ENCODE measurements at places on chromosomes 11 and 22.

DNA sequence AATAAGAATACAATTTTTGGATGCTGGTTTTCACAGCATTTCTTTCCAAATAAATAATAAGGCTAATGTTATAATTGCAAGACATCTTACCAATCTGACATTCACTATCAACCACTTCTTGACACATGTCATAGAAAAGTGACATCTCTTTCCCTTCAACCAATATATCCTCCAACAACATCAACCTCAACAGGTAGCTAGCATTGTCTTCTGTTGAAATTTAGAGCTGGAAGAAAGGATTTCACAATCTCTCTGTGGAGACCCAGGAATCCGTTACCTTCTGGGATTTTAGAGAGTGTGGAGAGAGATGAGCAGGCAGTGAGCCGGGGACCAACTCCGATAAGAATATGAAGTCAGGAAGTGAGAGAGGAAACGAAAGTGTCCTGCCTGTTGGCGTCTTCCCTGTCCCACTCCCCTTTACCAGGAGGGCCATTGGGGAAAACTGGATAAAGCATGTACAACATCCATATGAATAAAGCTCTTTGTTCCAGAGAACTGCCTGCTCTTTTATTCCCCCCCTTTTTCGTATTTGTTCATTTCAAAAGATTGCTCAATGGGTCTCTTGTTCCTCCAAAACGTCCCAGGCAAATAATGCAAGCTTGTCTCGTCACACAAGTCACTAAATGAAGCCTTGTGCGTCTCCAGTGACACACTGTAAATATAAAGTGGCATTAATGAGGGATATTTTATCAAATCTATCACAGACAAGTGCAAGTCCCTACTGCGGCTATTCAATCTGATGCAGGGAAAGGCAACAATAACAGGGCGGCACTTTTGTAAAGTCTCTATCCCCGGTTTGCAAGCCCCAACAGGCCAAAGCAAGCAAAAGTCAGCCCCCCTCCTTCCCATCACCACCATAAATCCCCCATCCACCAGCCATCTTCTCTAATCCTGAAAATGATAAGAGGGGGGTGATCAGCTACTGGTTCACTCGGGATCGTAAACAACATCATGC lies 3.4 kb downstream of the CADM1 start:
- no peak for DNase-seq

DNA sequence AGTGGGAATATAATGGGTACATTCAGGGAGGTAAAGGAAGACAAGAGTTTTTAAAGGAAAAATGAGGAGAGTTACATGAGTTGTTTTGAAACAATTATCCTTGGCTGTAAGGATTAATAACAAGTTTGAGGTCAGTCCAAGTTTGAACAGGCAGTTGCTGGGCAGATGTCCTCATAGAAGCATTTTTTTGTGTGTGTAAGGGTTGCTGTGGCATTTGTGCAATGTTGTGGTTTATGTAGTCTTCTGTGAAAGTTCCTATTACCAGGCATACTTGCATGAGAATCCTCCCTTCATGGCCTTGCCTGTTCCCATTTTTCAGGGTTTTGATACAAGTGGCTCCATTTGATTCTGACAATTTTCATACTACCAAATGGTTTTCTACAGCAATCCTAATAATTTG lies 400.2 kb downstream of the KCNA4 start:
- no peak for DNase-seq

DNA sequence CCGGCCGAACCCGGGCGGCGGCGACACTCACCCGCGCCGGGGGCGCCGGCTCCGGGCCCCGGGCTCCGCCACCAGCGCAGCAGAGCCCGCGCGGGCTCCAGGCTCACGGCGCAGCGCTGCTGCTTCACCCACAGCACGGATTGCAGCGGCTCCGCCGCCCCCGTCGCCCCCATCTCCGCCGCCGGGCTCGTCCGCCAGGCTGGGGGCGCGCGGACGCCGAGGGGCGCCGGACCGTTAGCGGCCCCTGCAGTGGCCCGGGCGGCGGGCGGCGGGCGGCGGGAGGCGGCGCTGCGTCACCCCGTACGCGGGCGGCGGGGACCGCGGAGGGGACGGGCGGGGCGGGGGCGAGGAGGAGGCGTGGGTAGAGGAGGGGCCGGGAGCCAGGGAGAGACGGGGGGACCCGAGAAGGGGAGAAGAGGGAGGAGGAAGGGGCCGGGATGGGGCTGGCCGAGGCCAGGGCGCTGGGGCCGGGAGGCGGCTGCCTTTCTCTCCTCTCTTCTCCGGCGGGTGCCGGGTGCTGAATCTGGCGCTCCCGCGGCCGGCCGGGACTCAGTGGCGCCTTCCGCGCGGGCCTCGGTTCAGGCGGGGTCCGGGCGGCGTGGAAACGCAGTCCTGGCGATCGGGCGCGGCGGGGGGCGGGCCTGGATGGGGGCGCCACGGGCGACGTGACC lies at the start of gene CERK:
CERK (minus strand) TSS at position 277 of the 671 bp plus-strand sequence; CDS start at position 173, 104 bp downstream.
- DNase-seq, result no peak

DNA sequence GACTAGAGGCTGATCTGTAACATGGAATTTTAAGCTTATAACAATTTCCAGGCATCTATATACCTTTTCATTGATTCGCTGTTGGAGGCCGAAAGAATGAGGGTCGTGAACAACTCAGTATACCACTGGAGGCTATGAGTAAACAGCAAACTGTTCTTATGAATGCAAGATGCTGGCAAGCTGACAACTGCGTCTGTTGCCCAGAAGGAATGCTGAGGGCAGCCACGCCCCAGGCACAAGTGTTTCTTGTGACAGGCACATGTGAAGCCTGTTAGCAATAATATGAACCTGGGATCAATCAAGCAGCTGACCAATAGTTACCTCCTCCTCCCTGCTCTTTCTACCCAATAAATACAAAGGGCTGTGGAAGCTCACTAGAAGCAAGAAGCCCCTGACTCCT lies 15.3 kb downstream of the RTCB start:
- DNase-seq, result no peak

DNA sequence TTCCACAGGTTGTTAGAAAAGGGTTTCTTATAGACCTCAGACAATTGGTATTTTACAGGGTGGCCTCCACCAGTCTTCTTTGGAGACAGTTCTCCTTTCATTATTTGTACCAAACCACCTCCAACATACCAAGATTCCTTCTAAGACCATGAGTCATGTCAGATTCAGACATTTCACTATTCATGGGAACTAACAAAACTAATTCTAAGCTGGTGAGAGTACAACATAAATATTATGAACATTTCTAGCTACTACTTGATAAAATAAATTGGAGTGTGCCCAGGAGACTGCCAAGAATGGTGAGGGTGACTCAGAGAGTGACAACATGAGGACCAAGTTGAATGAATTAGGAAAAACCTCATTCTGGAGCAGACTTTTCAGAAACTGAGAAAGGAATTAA lies 494.6 kb upstream of the LRRC4C start:
- DNase-seq, result no peak

DNA sequence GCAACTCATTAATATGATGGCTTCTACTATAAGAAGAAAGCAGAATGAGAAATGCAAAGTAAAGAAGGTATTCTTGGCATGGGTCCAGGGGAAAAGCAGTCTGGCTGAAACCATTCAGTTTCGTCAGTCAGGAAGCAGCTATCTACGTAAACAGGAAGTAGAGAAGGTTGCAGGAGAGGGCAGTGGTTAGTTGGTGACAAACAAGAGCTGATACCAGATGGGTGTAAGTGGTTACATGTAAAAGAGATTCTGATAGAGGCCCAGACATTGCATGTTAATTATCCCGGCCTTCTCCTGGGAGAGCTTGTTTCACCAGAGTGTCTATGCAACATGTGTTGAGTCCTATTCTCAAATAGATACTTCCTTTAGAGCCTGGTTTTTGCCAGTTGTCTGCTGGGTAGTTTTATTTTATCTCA lies 58.4 kb upstream of the PSMA1 start:
- no peak for DNase-seq

GRCh38 chr11:116445108-116446047 lies 327.4 kb downstream of the BUD13 start:
- no peak for DNase-seq

DNA sequence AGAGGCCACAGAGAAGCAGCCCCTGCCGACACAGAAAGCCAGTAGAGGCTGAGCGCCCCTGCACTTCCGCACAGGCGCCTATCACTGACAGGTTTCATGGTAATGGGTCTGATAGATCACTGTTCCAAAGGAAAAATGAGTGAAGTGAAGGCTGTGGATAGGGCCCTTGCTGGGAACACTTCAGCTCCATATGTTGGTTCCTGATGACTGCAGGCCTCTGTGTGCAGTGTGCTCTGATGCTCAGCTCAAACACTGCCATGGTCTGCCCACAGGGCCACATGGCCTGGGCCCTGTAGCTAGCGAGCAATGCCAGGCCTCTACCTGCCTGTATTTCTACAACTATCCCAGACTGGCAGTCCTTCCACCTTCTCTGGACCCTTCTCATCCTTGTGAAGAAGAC lies 62.7 kb upstream of the CLTCL1 start:
- no peak for DNase-seq

GRCh38 chr22:45009606-45010531 lies at the start of gene PHF21B:
PHF21B (minus strand) TSS chr22:45010005; CDS start chr22:45009549, 456 bp downstream.
- peak; percentile 57 for DNase-seq

DNA sequence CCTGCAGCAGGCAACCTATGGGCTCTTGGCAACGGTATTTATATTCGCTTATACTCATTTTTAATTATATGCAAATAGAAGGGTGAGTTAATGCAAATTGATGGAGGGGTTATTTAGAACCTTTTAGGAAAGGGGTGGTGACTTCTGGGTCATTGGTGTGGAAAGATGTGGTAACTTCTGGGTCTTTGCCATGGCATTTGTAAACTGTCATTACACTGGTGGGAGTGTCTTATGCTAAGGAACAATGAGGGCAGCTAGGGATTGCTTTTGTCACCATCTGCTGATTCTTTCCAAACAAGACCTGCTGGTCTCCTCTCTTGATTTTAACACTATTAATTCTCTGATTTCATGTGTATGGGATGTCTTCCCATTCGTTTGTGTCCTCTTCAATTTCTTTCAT lies 11.7 kb upstream of the KAT5 start:
- no peak for DNase-seq

- DNase-seq, result peak; percentile 80
These were observed 116.9 kb upstream of the SNX19 start for GRCh38 chr11:131033151-131033651.

- no peak for DNase-seq
These were observed 53.7 kb upstream of the E2F8 start for GRCh38 chr11:19294444-19294843.

DNA sequence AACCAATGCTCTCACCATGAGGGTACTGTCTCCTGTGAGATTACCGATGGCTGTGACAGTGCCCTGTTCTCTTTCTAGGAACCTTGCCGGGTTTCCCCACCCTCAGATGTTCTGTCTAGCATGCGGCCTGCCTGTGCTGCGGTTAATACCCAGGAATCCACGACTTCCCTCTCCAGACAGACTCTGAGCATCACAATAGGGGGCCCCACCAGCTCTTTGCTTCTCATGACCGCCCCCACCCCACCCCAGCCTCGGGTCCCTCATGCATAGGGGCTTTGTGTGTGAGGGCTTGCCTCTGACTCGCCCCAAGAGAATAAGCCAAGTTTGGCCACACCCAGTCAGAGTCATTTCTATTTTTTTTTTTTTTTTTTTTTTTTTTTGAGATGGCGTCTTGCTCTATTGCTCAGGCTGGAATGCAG lies 10.3 kb downstream of the PARVG start:
- no peak for DNase-seq

DNA sequence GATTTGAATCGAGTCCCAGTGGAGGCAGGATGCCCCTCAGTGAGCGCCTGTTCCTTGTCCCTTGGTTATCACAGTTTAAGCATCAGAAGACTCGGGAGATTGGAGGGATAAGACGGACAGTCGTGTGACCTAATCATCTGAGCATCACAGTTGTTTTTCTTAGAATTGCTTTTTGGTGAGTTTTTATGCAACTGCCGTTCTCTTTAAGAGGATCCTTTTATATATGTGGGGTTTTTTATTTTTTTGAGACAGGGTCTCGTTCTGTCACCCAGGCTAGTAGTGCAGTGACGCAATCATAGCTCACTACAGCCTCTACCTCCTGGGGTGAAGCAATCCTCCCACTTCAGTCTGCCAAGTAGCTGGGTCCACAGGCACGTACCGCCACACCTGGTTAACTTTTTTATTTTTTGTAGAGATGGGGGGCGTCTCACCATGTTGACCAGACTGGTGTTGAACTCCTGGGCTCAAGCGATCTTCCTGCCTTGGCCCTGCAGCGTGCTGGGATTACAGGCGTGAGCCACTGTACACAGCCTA lies 16.5 kb downstream of the NUP50 start:
- no peak for DNase-seq

GRCh38 chr11:126464796-126465195 lies 109.3 kb downstream of the ST3GAL4 start:
- DNase-seq, result no peak

DNA sequence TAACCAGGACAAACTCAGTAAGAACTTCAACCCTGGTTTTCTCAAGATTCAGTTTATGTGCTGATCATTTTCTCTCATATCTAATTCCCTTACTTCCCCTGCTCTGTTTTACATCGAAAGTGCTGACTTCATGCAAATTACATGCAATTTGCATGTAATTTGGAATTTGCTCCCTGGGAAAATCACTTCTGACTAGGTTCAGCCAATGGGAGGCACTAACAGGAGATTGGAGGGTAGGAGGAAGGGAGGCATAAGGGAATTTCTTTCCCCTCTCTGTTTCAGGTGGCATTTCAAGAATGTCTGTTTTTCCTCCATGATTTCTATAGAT lies 363.3 kb upstream of the CCDC90B start:
- no peak for DNase-seq

GRCh38 chr22:24588381-24588756 lies 4.5 kb downstream of the LRRC75B start:
- DNase-seq, result no peak

GRCh38 chr22:47049078-47049624 lies 286.7 kb downstream of the TBC1D22A start:
- DNase-seq, result no peak

DNA sequence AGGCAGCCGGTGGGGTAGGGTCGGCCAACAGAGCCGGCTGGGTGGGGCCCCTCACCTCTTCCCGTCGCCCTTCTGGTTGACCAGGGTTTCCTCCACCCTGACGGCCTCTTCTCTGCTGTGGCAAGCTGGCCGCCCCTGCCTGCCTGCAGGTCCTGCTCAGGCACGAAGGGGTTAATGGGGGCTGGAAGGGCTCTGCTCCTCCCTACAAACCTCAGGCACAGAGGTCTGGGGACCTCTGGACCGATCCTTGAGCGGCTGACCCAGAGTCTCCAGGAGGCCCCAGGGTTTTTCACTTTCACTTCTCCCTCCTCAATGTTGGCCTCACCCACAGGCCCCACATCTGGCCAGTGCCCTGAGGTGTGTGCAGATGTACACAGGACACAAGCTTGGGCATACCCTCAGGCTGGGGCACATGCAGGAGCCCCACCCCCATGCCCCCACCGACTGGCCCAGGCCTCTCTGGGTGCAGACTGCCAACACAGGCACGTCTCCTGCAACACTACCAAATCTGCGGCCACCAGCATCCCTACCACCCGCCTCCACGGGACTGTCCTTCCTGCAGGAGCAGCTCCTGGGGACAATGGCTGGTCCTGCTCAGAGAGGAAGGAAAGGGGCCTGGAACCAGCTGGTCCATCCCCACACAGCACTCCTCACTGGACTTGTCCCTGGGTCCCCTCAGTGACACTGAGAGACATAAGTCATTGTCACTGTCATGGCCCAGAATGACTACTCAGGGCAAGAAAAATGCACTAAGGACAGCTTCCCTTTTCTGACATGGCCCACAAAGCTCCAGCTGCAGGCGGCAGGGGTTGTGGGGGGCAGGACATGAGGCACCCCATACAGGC lies 3.2 kb upstream of the TBX1 start:
- DNase-seq, result no peak

- no peak for DNase-seq
These were observed 421.3 kb upstream of the NARS2 start for GRCh38 chr11:78996007-78996406.

Measured in SW 1271 (cell line).